EH (cell line): ENCODE measurements at places on chromosomes 12 and 14.

DNA sequence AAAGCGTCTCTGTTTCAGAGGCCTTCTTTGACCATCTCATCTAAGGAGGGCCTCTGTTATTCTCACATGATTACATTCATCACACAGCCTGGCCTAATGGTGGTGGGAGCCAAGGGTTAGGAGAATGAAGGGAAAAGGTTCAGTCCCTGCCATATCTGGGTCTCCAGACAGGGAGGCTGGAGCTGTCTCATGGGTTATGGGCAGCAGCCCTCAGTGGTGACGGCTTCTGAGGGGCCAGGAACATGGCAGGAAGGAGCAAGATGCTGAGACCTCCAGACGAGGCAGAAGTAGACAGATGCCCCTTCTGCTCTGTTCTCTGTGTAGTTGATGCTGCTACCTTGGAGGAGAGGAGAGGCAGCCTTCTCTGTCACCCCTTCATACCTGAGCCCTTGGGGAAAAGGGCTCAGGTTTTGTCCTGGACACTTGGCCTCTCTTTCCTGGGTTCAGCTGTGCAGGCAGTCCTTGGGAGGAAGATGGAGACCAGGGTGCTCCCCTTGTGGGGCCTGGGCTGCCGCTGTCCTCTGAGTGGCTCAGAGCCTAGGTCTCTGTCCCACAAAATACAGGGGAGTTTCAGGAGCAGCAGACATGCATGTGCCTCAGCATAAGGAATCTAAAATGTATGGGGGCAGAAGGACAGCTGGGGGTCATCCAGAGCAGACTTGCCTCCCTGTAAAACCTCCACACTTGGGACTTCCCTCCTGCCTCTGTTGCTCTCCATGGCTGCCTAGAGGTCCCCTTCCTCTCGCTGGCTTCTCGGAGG is 3.6 kb downstream of the IFI27L2 start:
- DNase-seq = no peak

DNA sequence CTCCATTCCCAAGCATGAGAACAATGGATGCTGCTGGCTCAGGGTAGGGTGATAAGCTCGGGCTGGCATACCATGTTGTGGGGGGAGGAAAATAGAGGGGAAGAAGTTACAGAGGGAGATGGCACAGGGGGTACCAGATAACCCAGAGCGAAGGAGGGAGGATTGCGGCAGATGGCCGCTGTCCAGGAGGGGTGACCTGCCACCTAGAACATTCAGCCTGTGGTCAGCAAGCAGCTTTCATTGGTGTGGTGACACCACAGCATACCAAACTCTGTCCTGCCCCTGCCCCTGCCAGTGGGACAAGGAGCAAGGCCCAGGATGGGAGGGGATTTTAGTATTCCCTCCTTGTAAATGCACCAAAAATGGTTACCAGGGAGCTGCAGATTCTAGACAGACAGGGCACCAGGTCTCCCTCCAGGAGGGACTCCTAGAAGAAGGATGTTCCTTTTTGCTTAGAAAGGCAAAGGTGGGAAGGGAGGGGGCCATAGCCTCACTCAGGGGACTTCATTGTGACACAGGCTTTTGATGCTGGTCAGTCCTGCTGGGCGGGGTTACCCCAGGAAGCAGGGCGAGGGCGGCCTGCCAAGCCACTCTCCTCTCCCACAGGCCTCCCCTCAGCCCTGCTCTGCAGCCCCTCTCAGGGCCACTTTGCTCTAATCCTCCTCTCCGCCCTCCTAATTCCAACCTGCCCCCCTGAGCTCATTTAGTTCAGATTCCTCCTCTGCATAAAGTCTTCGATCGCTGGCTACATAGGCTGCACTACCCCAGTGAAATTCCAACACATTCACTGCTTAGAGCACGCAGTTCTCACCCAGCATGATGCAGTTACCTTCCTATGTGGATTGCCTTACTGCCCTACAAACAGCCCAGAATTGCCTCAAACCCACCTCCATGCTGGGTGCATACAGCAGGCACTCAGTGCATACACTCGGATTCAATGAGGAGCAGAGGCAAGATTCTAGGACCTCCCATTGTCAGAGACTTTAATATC is 36.0 kb upstream of the PLEKHG6 start:
- DNase-seq = no peak

DNA sequence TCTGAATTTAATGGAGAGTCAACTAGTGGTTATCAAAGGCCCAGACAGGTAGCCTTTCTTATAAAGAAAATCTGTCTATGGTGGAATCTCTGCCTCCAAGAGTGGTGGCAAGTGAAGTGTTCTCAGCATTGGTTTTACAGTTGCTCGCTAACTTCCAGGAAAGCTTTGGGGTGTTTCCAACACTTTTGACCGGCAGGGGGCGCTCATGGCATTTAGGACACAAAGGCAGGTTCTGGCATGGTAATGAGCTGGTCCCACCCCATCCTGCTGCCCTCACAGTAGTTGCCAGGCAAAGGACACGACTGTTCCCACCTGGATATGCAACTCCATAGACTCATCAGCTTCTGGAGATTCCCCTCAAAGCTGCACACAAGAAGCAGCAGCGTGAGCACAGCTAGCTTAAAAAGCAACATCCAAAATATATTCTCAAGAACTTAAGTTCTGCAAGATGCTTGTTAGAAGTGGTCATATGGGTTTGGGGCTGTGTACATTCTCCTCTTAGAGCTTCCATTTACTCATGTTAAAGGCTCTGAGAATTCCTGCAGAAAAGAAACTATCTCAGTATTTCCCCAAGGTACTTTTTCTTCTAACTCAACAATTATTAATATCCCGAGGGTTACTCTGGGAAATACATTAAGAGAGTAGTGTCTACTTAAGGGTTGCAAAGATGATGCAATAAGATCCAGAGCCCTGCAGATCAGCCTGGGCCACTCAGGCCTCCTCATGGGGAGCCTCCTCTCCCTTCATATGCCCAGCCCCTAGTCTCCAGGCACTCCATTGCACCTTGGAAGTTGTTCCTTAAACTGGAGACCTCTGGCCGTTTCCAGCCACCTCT is 14.8 kb downstream of the PROX2 start:
- DNase-seq = peak; percentile 83

- DNase-seq = no peak
Observed at GRCh38 chr12:53994264-53995001, 5.5 kb upstream of the HOXC9 start.

- DNase-seq = peak; percentile 27
Observed at GRCh38 chr12:106094304-106094703, 44.5 kb downstream of the NUAK1 start.

- no peak for DNase-seq
Observed at GRCh38 chr12:25074954-25075353, 120.0 kb downstream of the DNAI7 start.

- no peak for DNase-seq
Observed at GRCh38 chr14:78090864-78091263, 79.3 kb upstream of the NRXN3 start.
